ENCODE measurements at places on chromosomes 6 and 20. TPM values are rescaled to one million over a fixed set of nuclear protein-coding genes. Genes with fewer than 3 reads are reported as not detected.

GRCh38 chr6:106973836-106974335 lies 643 bp downstream of the CD24 start:
- H3K27ac ChIP-seq, result no peak overlapping the region
- peaks cover 32% of the 10 kb centered on the region for H3K27me3 ChIP-seq
- H3K36me3 ChIP-seq, result no peaks in the 10 kb centered on the region
- H3K4me1 ChIP-seq, result no peaks in the 10 kb centered on the region

DNA sequence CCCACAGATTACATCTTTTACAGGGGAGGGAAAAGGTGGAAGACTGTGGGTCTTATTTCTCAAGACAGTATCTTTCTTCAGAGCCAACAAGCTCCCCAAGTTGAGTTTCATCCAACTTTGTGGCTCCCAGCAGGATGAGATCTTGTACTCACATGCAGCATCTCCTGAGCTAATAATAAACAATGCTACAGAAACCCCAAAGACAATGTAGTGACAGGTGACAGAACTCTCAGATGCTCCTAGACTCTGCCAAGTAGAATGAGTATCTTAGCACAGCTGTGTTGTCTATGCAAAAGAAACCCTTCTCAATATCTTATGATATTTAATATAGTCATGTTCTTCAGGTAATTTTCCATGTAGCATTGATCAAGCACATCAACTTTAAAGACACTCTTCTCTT lies 90.0 kb downstream of the TBX18 start:
- no peaks in the 10 kb centered on the region for H3K4me1 ChIP-seq
- no peaks in the 10 kb centered on the region for H3K36me3 ChIP-seq
- H3K4me3 ChIP-seq, result no peak overlapping the region
- no peak for DNase-seq
- no peaks in the 10 kb centered on the region for H3K27me3 ChIP-seq
- H3K27ac ChIP-seq, result no peak overlapping the region

GRCh38 chr6:112557435-112557834 lies 210.3 kb downstream of the RFPL4B start:
- DNase-seq, result no peak
- no peaks in the 10 kb centered on the region for H3K36me3 ChIP-seq
- no peaks in the 10 kb centered on the region for H3K4me1 ChIP-seq
- no peak overlapping the region for H3K27ac ChIP-seq
- H3K27me3 ChIP-seq, result no peaks in the 10 kb centered on the region

- no peaks in the 10 kb centered on the region for H3K36me3 ChIP-seq
- H3K4me1 ChIP-seq, result no peaks in the 10 kb centered on the region
- DNase-seq, result peak; percentile 17
- no peaks in the 10 kb centered on the region for H3K27me3 ChIP-seq
- H3K27ac ChIP-seq, result no peak overlapping the region
Measured at GRCh38 chr20:6178537-6178936, 55.7 kb upstream of the FERMT1 start.

DNA sequence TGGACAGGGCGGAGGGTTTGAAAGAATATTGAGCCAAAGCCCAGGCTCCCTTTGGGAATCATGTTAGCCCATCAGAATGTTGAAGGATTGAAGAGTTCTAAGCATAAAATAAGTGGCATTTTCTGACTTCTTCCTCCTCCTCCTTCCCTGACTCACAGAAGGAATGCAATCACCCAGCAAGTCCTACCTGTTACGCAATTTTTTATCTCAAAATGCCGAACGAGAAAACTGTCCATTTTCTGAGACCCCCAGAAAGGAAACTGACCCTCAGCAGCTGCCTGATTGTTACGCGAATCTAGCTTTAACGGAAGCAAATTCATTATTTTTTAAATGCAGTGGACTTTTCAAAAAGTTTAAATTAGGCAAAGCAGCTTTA lies 4.7 kb upstream of the DNAJC5 start:
- DNase-seq, result no peak
- peaks cover 11% of the 10 kb centered on the region for H3K36me3 ChIP-seq
- no peak overlapping the region for H3K27ac ChIP-seq

- no peaks in the 10 kb centered on the region for H3K27me3 ChIP-seq
- no peak overlapping the region for H3K27ac ChIP-seq
- no peak for DNase-seq
- no peak overlapping the region for H3K4me3 ChIP-seq
- H3K4me1 ChIP-seq, result no peaks in the 10 kb centered on the region
Measured at GRCh38 chr6:118444796-118445195, 103.3 kb upstream of the PLN start.

- no peak overlapping the region for H3K27ac ChIP-seq
- DNase-seq, result no peak
- no peak overlapping the region for H3K4me3 ChIP-seq
- no peaks in the 10 kb centered on the region for H3K4me1 ChIP-seq
Measured at GRCh38 chr6:101912311-101912710, 518.8 kb downstream of the GRIK2 start.

- H3K4me3 ChIP-seq, result no peak overlapping the region
- no peaks in the 10 kb centered on the region for H3K27me3 ChIP-seq
- DNase-seq, result no peak
- H3K4me1 ChIP-seq, result no peaks in the 10 kb centered on the region
- H3K27ac ChIP-seq, result no peak overlapping the region
- H3K36me3 ChIP-seq, result no peaks in the 10 kb centered on the region
Measured at GRCh38 chr6:112563368-112563767, 216.2 kb downstream of the RFPL4B start.

- H3K4me1 ChIP-seq, result no peaks in the 10 kb centered on the region
- no peak for DNase-seq
- H3K27me3 ChIP-seq, result no peaks in the 10 kb centered on the region
- H3K36me3 ChIP-seq, result no peaks in the 10 kb centered on the region
- H3K27ac ChIP-seq, result no peak overlapping the region
Measured at GRCh38 chr20:48238781-48239180, 453.5 kb upstream of the SULF2 start.

DNA sequence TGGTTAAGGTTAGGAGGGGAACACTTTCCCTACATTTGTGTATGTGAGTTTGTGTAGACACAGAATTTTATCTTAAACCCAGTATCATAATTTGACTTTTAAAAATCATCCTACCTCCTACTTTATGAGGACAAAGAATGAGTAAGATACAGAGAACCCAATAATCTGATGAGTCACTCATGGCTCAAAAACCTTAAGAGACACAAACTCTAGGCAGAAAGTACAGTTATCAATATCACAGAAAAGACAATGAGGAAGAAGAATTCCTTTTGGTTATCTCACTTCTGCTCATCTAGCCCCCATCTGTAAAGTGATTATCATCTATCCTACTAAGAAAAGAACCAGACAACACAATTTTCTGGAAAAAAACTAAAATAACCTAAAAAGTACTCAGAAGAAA lies 87.7 kb downstream of the EPB41L2 start:
- peaks cover 32% of the 10 kb centered on the region for H3K4me1 ChIP-seq
- DNase-seq, result no peak
- H3K4me3 ChIP-seq, result no peak overlapping the region
- no peak overlapping the region for H3K27ac ChIP-seq
- no peaks in the 10 kb centered on the region for H3K36me3 ChIP-seq

- no peak overlapping the region for H3K27ac ChIP-seq
- no peaks in the 10 kb centered on the region for H3K27me3 ChIP-seq
- no peak for DNase-seq
- peaks cover 42% of the 10 kb centered on the region for H3K36me3 ChIP-seq
Measured at GRCh38 chr6:147361311-147361981, 147.0 kb upstream of the SAMD5 start.

- H3K4me1 ChIP-seq, result no peaks in the 10 kb centered on the region
- DNase-seq, result no peak
- no peak overlapping the region for H3K27ac ChIP-seq
- no peak overlapping the region for H3K4me3 ChIP-seq
- H3K36me3 ChIP-seq, result no peaks in the 10 kb centered on the region
Measured at GRCh38 chr6:160222491-160222890, 36.1 kb downstream of the SLC22A2 start.

GRCh38 chr6:140872885-140873284 lies 1259.8 kb upstream of the GJE1 start:
- DNase-seq, result no peak
- H3K36me3 ChIP-seq, result no peaks in the 10 kb centered on the region
- H3K27me3 ChIP-seq, result no peaks in the 10 kb centered on the region
- H3K4me3 ChIP-seq, result no peak overlapping the region

GRCh38 chr6:168601546-168601945 lies 160.6 kb downstream of the SMOC2 start:
- H3K36me3 ChIP-seq, result no peaks in the 10 kb centered on the region
- DNase-seq, result no peak
- H3K27me3 ChIP-seq, result peaks cover 44% of the 10 kb centered on the region
- no peak overlapping the region for H3K27ac ChIP-seq

DNA sequence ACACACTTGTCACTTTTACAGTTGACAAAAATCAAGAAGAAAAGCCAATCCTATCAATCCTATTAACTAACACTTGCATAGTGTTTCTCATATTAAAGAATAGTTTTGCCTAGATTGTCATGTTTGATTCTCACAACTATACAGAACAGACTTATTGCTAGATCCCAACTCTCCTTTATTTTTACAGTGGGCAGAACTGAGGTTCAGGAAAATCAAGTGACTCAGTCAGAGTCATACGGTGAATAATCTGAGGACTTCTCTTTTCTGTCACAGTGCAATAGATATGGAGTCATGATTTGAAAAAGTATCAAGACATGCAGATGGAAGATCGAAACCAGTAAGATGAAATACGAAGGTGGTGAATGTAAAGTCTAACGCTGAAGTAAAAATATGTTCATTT lies 195.1 kb upstream of the CITED2 start:
- H3K27me3 ChIP-seq, result no peaks in the 10 kb centered on the region
- peak; percentile 47 for DNase-seq
- peak overlapping the region; percentile 86 for H3K27ac ChIP-seq
- H3K4me1 ChIP-seq, result peaks cover 37% of the 10 kb centered on the region

- H3K27me3 ChIP-seq, result no peaks in the 10 kb centered on the region
- DNase-seq, result no peak
- no peak overlapping the region for H3K4me3 ChIP-seq
Measured at GRCh38 chr6:169075211-169075914, 178.3 kb downstream of the THBS2 start.

DNA sequence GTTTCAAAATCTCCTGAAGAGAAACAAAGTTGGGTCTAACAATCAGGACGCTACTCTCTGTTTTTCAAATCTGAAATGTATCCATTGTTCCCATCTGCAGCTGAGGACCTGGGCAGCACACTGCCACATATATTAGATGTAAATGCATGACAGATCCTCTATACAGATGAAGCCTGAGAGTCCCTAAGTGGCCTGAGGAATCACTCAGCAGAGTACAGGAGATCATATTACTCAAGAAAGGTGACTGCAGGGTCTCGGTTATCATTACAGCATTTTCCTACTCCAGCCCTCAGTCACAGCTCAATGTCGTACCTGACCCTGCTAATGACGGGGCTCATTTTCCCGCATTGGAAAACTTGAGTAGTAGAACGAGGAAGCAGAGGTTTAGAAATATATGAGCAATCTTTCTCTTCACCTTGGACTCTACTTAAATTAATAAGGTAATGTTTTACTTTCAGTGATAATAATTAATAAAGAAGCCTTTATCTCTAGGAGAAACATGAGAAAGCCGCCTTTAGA lies 256.2 kb upstream of the IRAK1BP1 start:
- no peak overlapping the region for H3K4me3 ChIP-seq
- no peaks in the 10 kb centered on the region for H3K4me1 ChIP-seq
- no peak for DNase-seq

- no peaks in the 10 kb centered on the region for H3K36me3 ChIP-seq
- DNase-seq, result no peak
- H3K27ac ChIP-seq, result no peak overlapping the region
Measured at GRCh38 chr6:129792049-129792448, 69.1 kb downstream of the TMEM244 start.

DNA sequence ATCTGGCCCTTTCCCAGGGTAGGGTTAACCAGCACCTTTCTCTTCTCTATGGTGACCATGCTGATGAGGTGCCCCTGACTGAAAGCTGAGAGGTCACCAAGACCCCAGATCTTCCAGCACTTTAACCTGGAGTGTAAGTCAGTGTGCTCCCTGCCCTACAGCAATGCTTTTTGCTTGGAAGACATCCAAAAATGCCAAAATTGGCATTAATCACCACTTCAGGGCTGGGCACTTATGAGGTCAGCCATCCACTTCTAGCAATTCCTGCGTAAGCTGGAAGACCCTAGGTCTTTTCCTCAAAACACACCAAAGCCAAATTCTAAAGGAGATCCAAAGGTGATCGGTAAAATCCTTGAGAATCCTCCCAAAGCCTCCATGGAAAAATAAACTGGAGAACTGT lies 81.2 kb upstream of the LOC128125822 start:
- no peaks in the 10 kb centered on the region for H3K4me1 ChIP-seq
- no peak for DNase-seq
- no peaks in the 10 kb centered on the region for H3K27me3 ChIP-seq
- H3K4me3 ChIP-seq, result no peak overlapping the region

DNA sequence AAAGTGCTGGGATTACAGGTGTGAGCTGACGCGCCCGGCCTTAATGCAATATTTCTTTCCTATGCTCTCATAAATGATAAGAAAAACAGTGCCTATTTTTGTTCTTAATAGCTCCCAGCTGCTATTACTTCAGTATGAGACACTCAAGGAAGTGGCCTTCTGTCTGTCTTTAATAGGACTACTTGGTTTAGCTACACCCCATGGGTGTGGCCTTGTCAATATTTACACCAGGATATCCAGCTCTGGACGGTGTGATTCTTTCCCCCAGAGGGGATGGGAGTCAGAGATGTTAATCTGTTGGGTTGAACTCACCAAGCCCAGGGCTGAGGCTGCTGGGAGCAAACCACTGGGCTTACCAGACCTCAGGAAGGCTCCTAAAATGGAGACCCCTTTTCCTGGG lies 134.2 kb downstream of the CEP57L1 start:
- no peak overlapping the region for H3K4me3 ChIP-seq
- DNase-seq, result no peak
- H3K4me1 ChIP-seq, result no peaks in the 10 kb centered on the region
- H3K27ac ChIP-seq, result no peak overlapping the region

Gene CCND3
- 36.8 TPM for total RNA-seq

Gene ADRM1
- total RNA-seq, result 194 TPM

Gene SLC4A11
- 144 TPM for total RNA-seq

Gene RNF39
- total RNA-seq, result not detected

Gene RNF144B
- total RNA-seq, result 5.6 TPM

Gene CNKSR3
- total RNA-seq, result 18.2 TPM

Gene ATXN1
- 67.1 TPM for total RNA-seq

Gene GSTA3
- total RNA-seq, result not detected

Gene SLC17A1
- total RNA-seq, result not detected

Gene WFDC10B
- total RNA-seq, result not detected

Gene MLN
- not detected for total RNA-seq

All from Panc1 (cell line).